H54 (cell line): ENCODE measurements at places on chromosomes 12 and 14.

DNA sequence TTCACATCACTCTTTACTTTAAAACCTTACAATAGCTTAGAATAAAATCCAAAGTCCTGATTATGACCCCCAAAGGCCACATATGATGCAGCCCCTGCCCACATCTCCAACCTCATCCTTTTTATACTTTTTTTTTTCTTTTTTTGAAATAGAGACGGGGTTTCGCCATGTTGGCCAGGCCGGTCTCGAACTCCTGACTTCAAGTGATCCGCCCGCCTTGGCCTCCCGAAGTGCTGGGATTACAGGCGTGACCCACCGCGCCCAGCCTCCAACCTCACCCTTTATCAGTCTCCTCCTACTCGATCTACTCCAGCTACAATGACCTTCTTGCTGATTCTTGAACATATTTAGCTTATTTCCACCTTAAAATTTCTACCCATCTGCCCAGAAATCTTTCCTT lies 1.2 kb upstream of the MAPKAPK5 start:
- DNase-seq: no peak

GRCh38 chr12:84785951-84786350 lies 126.6 kb downstream of the SLC6A15 start:
- DNase-seq: no peak

DNA sequence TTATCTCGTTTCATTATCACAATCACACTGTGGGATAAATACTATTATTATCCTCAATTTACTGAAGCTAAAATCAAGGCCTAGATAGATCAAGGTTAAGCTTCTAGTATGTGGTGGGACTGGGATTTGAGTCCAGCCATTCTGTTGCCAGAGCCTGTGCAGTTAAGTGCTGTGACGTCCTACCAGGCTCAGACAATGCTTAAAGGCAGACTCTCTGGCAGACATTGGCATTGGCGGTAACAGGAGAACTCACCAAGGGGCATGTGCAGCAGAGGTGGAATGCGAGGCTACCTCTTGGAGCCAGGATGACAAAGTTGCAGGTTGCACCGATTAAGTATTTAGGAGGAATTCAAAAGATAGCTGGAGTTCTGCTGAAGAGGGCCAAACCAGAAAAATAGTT lies 155.6 kb upstream of the IFNG-AS1 start:
- DNase-seq: no peak

DNA sequence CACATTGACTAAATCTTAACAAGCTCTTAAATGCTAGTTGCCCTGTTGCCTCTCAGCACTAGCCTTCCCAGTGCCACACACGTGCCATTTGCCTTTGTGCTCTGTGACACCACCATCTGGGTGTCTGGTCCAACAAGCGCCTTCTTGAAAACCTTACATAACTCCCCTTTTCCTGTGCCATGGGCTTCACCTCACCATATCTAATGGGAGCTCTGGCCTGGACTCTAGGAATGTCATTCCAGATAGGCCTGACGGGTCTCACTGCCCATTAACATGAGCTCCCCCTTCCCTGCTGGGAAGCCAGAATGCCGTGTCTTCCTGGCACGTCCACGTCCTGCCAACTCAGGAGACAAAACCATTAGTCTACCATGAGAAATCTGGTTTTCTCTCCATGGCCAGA lies 24.4 kb downstream of the SSPN start:
- no peak for DNase-seq

- peak; percentile 85 for DNase-seq
Measured at GRCh38 chr14:99737451-99737951, 53.4 kb downstream of the CYP46A1 start.

DNA sequence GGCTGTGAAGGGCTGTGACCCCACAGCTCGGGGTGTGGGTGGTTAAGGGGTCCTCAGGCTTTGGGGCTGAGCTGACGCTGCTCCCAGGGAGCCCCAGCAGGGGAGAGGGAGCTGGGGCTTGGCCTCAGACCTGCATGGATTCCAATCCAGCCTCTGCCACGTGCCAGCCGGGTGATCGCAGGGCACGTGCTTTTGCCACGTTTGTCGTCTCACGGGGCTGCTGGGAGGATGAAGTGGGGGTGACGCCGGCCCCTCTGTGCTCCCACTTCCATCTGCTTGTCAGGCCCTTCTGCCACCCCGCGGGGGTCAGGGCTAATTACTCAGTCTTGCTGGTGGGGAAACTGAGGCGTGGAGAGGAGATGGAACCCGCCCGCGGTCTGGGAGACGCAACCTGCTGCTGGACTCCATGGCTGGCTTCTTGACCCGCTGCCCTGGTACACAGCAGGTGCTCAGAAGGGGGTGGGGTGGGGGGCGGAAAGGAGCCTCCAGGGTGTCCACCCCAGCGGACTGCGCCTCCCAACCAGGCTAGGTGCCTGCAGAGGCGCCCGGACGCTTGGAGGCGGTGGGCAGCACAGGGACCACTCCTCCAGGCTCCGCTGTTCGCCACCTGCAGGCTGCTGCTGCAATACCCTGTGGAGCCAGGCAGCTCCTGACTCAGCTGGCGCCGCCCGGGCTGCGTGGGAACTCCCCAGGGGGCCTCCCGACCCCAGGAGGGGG lies 36.4 kb upstream of the PRIMA1 start:
- DNase-seq: no peak

GRCh38 chr12:105705235-105705634 lies 374.7 kb downstream of the C12orf75 start:
- no peak for DNase-seq

GRCh38 chr12:104095289-104095688 lies 31.0 kb downstream of the HCFC2 start:
- no peak for DNase-seq

- DNase-seq: no peak
Measured at GRCh38 chr14:95327558-95328374, 8.1 kb upstream of the CLMN start.

DNA sequence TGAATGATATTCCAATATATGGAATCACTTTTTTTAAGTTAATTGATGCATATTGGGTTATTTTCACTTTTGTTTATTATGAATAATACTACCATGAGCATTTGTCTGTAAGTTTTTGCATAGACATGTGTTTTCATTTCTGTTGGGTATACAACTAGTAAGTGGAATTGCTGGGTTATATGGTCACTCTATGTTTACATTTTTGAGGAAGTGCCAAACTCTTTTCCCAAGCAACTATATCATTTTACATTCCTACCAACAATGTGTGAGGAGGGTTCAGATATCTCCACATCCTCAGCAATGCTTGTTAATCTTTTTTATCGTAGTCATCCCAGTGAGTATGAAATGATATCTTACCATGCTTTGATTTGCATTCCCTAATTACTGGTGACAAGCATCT lies 64.0 kb downstream of the MON2 start:
- no peak for DNase-seq

- DNase-seq: no peak
Measured at GRCh38 chr12:6946033-6946919, 2.5 kb downstream of the C12orf57 start.

- no peak for DNase-seq
Measured at GRCh38 chr12:6765634-6766581, at the start of gene PTMS. TSS of gene PTMS (plus strand) at chr12:6766363. CDS start at chr12:6766706, 343 bp downstream.

- DNase-seq: no peak
Measured at GRCh38 chr14:71907793-71908515, 24.3 kb upstream of the RGS6 start.

GRCh38 chr14:71430678-71431376 lies 501.4 kb upstream of the RGS6 start:
- DNase-seq: no peak

- DNase-seq: no peak
Measured at GRCh38 chr12:92070054-92070863, 75.4 kb downstream of the BTG1 start.

- no peak for DNase-seq
Measured at GRCh38 chr12:100632445-100632892, 59.0 kb downstream of the GAS2L3 start.

DNA sequence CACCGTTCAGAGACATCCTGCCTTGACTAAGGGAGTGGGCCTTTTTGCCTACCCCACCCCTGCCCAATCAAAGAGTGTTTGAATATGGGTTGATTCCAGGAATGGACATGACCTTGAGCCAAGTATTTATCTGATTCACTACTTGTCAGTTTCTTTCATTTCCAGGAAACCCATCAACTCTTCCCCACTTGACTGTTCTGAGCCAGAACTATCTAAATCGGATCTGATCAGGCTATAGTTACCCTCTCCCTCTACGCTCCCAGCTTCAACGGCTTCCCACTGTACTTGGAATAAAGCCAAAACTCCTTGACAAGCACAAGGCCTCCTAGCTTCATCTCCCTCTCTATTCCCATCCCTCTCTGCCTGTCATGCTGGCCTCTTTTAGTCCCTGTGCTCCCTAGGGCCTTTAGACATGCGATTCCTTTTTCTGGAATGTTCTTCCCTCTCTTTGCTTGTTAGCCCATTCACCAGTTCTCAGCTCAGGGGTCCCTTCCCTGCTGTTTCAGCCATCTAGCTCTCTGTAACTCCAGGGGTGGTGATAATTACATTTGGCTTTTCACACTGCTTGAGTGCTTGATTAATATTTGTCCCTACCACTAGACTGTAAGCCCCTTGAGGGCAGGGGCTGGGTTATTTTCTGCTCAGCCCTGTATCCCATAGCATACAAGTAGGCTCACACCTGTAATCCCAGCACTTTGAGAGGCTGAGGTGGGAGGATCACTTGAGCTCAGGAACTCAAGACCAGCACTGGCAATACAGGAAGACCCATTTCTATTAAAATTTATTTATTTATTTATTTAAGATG lies 5.5 kb upstream of the ITPK1 start:
- DNase-seq: no peak

DNA sequence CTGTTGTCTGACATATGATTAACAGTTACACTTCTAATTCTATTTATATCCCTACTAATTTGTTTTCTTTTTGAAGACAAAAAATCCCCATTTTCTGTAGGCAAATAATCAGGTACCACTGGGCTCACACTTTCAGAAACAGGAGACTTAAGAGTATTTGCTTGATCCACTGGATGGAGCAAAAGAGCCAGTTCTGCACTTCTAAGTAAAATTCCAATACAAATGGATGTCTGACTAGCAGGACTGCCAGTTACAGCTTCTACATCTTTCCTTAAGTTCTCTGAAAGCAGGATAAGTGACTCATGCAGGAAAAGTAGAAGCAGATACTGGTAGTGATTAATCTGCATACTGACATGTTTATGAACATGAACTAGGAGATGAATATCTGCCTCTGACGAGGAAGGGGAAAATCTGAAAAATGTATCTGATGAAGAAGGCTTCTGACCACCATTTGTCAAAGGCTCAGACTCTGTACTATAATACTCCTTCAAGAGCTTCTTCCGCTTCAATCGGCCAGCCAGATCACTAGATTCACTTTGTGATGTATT lies 73.8 kb upstream of the ANKS1B start:
- peak; percentile 20 for DNase-seq

GRCh38 chr12:56338308-56339157 lies at the start of gene IL23A:
TSS of gene IL23A (plus strand) at chr12:56338884. CDS start at chr12:56339045, 161 bp downstream.
- no peak for DNase-seq

DNA sequence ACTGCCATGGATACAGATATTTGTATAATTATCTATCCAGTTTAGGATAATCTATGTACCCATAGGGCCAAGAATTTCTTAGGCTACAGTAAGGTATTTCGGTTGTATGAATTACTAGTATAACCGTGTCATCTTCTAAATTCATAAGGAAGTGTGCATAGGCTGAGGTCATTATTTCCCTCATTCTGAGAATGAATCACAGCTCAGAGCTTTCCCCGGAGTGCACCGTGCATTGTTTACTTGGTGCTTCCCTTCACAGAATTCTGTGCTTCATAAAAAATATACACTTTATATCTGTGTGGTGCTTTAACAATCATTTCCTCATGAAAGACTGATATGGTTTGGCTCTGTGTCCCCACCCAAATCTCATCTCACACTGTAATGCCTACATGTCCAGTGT lies 514.1 kb downstream of the ETNK1 start:
- DNase-seq: no peak

GRCh38 chr14:54105898-54106297 lies 149.3 kb upstream of the BMP4 start:
- DNase-seq: no peak

- DNase-seq: no peak
Measured at GRCh38 chr14:89348722-89349121, 68.3 kb downstream of the FOXN3 start.

DNA sequence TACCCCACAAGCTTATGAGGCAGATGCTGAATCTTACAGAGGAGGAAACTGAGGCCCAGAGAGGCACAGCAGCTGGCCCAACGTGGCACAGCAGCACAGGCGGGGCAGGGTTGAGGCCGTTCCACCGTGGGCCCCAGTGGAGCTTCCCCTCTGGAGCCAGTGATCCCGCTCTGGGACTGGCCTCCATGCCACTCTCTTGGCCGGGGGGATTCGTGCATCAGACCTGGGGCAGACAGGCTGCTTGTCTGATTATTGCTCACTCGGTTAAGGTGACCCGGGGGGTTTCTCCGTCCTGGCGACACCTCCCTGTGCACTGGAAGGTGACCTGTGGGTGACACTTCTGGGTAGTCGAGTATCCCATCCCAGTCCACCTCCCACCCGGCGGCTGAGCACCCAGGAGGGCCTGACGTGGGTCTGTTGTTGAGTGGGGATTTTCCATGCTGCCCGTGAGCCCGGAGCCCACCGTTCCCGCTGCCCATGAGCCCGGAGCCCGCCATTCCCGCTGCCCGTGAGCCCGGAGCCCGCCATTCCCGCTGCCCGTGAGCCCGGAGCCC lies 27.8 kb downstream of the NOC4L start:
- DNase-seq: no peak

DNA sequence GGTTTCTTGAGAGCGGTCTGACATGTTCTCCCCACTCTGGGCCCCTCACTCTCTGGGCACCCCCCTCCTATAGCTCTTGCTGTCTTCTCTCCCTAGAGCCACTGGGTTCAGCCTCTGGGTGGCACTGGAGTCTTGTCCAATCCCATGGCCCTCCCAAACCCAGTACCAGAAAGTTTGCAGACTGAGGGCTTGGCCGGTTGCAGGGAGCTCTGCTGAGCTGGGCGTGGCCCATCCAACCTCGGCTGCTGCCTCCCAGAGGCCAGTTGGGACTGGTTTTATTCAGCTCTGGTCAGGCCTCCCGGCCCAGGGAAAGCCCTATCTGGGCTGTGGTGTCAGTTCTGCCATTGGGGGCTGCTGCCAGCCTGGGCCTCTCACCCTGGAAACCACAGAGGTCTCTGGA lies 37.9 kb downstream of the ISCA2 start:
- peak; percentile 39 for DNase-seq

- no peak for DNase-seq
Measured at GRCh38 chr12:86729739-86730138, 473.5 kb upstream of the MGAT4C start.

- no peak for DNase-seq
Measured at GRCh38 chr12:25755971-25756260, 202.6 kb upstream of the RASSF8 start.

DNA sequence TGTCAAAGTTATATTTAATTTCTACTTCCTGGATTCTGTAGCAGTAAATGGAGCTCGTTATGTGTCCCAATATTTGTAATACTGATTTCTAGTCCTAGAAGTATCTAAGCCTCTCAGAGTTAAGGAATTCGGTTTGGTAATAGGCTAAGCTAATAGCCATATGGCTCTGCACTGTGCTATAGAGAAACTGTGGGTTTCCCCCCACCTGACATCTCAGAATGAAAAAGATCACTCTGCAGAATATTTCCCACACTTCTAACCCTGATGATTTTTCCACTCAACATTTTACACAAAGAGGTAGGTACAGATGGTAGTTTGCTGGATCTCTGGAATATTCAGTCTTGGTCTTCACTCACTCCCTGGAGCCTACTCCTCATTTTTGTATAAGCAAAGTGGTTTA lies 71.2 kb downstream of the BORCS5 start:
- no peak for DNase-seq
